Stimulated activated CD4-positive, alpha-beta T cell treated with anti-CD3 and anti-CD28 coated beads, TNF-alpha, amount 100 ng/mL, for 4 hours (primary cell): ENCODE measurements at places on chromosomes 2 and 18.

DNA sequence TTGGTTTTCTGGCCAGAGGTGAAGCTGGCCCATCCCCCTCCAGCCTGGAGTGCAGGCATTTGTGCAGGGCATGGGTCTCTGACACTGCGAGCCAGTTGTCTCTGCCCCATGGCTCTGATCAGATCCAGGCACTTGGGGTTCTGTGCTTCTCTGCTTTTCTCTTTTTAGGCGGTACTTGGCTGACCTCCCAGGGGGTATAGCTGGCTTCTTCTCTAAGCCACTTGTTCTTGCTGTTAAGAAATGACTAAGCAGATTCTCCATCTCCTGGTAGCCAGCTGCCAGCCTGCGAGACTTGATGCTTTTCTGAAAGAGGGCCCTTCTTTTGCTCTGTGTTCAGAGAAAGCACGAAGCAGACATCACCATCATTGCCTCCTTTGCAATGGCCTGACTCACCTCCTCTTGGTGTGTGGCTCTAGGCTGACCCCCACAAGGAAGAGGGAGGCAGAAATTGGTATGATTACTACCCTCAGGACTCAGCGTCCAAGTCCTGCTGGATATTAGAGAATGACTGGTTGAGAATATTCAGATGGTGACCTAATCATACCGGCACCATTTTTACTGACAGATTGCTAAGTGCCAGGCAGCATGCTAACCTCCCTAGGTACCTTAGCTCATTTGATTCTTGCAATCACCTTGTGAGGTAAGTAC, 32.7 kb downstream of the TNP1 start:
- DNase-seq: no peak

DNA sequence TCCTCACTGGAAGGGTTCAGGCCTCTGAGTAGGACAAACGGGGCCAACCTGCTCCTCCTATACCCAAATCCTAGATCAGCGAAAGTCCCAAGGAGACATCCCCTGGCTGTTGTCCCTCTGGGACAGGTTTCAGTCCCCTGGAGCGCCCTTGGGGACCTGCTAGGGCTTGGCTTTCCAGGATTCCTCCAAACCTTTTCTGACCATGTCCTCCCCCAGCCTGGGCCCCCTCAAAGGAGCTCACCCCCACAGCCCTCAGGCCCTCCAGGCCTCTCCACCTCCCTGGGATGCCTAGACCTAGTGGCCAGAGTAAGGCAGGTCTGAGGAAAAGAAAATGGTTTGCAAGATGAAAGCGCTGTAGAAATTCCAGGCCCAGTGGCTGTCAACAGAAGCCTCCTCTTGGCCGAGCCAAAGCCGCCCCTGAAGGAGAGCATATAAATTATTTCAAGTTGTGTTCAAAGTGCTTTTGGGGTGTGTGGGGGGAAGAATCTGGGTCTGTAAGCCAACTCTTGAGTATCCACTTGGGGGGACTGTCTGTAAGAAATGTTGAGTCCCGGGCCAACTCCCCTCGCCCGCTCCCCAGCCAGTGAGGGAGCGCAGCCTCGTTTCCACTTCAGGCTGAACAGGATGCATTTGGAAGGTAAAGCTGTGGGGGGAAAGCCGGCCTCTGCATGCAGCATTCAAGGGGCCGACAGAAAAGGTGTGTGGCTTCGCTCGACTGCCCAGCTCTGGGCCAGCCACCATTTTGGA, 158.6 kb downstream of the DYSF start:
- no peak for DNase-seq

GRCh38 chr2:165185633-165186032, 18.2 kb downstream of the SCN3A start:
- DNase-seq: no peak

DNA sequence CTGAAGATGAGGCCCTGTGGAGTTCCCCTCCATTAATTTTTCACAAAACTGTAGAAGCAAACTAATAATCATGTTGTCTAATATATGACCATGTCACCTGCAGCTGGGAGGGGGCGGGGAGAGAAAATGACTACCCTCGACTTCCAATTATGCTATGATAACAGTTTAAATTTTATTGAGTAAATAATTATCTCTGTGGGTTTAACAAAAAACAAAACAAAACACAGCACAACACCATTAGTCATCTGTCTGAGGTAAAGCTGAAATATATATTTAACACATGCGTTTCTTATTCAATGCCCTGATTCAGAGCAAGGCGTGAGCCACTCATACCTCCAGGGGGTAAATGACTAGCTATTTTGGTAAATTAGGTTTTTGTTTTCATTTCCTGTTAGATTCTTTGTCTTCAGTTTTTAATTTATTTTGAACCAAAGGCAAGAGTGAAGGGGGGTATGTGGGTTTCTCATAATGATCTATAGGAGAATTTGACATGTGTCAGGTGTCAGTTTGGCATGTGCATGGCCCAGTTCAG, 77.4 kb upstream of the ZCCHC2 start:
- no peak for DNase-seq

DNA sequence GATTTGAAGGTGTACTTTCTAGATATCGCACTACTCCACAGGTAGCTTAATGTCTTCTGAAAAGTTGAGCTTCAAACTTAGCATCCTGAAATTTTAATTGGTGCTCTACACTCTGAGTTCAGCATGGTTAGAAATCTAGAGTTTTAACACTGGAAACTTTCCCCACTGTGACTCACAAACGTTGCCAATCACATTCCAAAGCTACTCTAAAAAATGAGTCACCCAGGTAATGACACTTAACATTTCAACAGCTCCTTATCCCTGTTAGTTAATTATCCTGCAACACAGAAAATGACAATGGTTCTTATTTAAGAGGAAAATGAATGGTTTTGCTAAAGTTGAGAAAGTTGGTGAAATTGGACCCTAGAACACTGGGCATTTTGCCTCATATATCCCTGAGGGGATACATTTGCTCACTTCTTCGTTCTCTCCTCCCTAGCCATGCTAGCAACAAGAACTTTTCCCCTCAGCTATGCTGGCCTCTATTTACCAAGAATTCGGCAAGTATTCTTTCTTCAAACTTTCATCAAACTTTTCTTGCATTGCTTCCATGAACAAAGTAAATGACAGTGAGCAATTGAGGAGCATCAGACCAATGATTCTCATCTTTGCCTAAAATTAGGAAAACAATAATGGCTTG, 1024.1 kb upstream of the KLHL29 start:
- no peak for DNase-seq

DNA sequence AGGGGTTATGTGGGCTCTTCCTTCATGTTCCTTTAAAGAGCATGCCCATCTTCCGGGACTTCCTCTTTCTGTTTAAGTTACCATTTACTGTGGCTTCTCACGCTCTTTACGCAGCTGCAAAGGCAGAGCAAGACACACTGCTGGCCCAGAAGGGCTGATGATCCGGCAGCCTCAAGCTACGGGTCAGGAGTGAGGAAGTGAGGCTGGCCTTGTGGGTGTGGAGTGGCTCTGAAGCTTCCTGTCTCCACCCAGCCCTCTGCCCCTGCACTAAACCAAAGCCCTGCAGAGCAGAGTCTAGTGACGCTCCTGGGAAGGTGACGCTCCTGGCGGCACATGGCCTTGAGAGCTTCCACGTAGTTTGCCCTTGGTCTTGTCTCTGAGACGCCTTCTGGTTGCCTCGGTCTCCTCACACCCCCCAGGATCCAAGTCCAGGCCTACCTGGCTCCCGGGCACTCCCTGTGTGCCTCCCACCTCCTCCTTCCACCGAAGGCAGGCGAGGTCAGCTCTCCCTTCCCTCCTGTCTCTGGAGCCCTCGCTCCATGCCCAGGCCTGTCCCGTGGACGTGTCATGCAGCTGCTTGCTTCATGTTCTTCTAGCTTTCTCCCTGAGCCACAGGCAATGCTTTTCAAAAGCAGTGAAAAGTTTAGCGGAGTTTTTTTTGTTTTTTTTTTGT, 50.3 kb downstream of the ARL4C start:
- peak; percentile 53 for DNase-seq

- no peak for DNase-seq
Observed at GRCh38 chr18:58674863-58675472, 3.7 kb downstream of the MALT1 start.

DNA sequence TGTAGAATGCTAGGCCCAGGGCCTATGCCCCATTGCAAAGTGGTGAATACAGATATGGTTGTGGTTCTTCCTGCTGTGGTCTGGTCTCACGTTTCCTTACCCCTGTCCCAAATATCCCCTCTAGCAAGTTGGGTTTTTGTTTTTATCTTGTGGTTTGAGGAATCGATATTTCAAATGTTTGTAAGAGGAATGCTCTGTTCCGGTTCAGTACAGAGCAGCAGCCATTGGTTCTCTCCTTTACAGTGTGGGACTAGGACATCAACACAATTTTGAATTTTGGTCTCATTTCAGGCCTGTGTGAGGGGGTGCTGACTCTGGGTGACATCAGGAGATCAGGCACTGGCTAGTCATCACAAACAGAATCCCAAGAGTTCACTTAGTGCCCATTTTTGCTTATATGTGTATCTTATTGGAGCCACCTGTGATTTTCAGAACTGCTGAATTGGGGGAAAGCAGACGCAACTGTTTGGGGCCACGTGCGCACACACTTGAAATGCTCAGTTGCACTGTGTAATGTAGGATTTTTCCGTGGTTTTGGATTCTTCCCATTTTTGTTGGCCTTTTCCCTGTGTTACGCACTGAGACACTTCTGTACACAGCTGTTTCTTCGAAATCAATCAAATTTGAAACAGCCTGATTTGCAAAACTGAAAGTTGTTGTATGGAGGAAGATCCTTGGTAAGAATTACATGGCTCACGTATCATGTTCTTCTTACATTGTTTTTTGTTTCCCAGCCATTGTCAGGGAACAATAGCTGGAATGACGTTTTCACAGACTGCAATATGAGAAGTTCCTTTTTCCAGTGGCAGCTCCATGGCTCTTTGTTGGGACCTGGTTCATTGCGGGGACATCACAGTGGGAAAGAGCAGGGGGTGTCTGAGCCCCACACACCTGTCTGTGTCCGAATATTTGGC, 8.6 kb downstream of the SH3BP4 start:
- no peak for DNase-seq

- DNase-seq: no peak
Observed at GRCh38 chr2:202530038-202530437, 104.7 kb upstream of the FAM117B start.

- peak; percentile 35 for DNase-seq
Observed at GRCh38 chr2:96509114-96509846, 4.1 kb upstream of the NEURL3 start.

GRCh38 chr2:225025917-225026571, 16.2 kb downstream of the DOCK10 start:
- DNase-seq: no peak

DNA sequence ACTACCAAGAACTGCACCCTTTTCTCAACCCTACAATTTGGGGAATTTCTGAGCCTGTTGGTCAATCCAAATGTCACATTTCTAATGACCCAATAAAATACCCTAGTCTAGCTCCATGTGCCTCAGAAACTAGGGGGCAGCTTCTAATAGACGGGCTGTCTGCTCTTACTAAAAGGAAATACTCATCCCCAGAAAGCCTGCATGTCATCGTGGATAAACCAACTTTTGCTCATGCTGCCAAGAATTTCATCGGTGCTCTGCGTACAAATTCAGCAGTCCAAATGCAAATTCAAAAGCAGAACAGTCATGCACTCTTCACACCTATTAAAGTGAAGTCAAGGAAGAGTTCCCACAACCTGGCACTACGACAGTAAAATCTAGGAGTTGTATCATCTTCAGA, 377.3 kb downstream of the LNPK start:
- no peak for DNase-seq

GRCh38 chr2:158740621-158741020, 54.5 kb upstream of the DAPL1 start:
- no peak for DNase-seq

DNA sequence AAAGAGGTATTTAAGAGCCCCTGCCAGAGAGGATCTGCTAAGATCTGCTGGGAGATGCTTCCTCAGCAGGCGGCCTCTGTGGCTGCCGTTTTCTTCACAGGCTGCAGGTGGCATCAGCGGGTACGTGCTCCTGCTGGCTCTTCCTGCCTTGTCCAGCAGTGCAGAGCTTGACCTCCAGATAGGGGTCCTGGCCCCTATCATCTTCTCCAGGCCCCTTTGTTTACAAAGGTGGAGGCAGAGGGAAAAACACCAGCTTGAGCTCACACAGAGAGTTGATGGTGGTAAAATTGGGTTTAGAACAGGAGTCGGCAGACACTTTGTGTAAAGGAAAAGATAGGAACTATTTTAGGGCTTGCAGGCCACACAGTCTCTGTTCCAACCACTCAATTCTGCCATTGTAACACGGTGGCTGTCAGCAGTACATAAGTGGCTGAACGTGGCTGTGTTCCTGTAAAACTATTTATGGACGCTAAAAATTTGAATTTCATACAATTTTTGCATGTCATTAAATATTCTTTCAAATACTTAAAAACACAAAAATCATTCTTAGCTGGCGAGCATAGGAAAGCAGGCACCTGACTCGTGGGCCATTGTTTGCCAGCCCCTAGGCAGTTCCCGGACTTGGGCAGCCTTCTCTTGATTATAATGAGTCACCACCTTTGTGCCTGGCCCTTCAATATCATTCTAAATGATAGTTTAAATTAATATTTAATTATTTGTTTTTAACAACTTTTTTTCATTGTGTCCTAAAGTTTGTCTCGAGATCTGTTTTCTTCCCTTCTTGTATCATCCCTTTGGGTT, 98.2 kb upstream of the B3GNT7 start:
- DNase-seq: no peak

GRCh38 chr18:955384-956066, 50.9 kb downstream of the ADCYAP1 start:
- no peak for DNase-seq

DNA sequence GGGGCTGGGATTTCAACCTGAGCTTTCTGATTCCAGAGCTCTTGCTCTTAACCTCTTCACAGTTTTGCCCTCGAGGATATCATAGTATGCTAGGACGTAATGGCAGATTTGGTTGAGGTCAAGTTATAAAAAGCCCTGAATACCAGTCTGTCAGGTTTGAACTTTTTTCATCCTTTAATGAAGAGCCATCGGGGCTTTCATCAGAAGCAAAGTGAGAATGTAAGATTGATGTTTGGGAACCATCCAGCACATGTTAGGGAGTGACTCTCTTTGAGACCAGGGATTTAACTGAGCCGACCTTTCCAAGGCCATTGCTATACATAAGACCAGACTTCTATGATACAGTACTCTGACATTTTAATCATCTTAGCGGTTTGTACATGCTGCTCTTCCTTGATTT, 142.5 kb downstream of the TTC27 start:
- DNase-seq: no peak
